ENCODE measurements at places on chromosomes 2 and 18.

- DNase-seq = no peak
Measured at GRCh38 chr2:8485736-8486135, 196.1 kb upstream of the ID2 start.

DNA sequence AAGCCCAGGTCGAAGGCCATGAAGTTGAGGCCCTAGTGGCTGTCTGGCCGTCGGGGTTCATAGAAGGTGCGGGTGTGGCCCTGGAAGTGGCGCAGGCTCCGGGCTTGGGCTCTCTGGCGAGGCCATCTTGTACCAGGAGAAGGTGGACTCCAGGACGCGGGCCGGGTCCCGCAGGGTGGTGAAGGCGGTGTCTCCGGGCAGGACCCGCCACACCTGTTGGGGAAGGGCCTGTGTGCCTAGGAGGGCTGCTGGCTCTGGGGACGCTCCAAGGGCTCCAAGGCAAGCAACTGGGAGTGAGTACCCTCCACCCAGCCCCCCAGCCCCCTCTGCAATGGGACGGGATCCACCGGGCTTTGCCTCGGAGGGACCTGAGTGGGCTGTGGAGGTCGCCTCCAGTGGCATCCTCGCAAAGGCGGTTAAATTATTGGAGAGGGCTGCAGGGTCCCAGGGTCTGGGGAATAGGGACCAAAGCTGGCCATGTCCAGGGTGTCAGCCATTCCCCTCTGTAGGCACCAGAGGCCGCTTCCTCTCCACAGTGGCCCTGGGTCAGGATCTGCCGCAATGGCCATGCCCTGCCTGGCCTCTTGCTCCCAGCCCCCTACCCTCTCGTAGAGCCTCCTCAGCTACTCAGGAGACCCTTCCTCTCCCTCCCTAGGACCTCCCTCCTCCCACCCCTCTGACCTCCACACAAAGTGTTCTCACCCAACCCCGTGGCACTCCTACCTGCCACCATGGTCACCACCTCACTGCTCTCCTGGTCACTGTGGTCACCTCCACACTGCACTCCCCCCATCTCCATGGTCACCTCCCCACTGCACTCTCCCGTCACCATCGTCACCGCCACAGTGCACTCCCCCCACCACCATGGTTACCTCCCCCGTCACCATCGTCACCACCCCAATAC, 10.3 kb downstream of the AQP12A start:
- DNase-seq = no peak

- DNase-seq = no peak
Measured at GRCh38 chr18:49177071-49177470, 226.3 kb upstream of the SMAD7 start.

GRCh38 chr2:149472413-149472812, 115.2 kb downstream of the MMADHC start:
- no peak for DNase-seq

- no peak for DNase-seq
Measured at GRCh38 chr2:180367815-180368214, 360.7 kb upstream of the CWC22 start.

DNA sequence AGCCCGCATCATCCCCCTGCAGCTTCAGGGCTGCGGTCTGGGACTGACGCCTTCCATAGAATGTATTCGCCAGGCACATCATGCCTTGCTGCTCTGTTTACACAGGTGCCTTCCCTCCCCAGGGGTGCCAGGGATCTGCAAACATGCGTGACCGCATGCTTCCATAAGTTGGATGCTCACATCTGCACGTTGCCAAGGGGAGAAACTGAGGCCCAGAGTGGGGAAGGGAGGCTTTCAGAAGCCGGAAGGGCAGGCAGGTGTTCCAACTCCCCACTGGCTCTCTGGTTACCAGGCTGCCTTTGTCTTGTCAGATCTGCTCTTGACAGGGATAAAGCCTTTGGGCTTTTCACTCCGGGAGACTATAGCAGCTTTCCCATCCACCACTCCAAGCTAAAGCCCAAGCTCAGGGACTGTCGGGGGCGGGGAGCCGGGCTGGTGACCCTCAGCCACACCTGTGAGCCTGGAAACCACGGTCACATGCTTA, 125.8 kb upstream of the TNP1 start:
- peak; percentile 75 for DNase-seq

GRCh38 chr2:148590612-148591011, 53.9 kb upstream of the EPC2 start:
- DNase-seq = no peak

DNA sequence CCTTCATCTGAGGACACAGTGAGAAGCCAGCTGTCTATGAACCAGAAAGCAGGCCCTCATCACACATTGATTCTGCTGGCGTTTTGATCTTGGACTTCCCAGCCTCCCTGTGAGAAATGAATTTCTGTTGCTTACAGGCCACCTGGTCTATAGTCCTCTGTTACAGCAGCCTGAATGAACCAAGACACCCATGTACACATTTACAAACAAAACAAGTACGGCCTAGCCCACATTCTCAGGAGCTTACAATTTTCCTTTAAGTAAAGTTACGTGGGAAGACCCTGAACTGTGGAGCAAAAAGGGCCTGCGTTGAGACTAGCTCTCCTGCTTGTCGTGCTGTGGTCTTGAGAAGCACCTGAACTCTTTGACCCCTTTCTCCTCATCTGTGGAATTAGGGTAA, 12.0 kb upstream of the SLC20A1 start:
- DNase-seq = no peak

- no peak for DNase-seq
Measured at GRCh38 chr18:58314284-58314683, 270.3 kb downstream of the NEDD4L start.

- no peak for DNase-seq
Measured at GRCh38 chr2:205685314-205686055, 3.2 kb downstream of the NRP2 start.

GRCh38 chr2:106561803-106562202, 74.6 kb downstream of the CD8B2 start:
- DNase-seq = no peak

Measured in NCI-H187 (cell line).